ENCODE measurements at places on chromosomes 16 and 17.
A peak's percentile ranks its signal among the peaks of the same experiment; 100 is the strongest.

DNA sequence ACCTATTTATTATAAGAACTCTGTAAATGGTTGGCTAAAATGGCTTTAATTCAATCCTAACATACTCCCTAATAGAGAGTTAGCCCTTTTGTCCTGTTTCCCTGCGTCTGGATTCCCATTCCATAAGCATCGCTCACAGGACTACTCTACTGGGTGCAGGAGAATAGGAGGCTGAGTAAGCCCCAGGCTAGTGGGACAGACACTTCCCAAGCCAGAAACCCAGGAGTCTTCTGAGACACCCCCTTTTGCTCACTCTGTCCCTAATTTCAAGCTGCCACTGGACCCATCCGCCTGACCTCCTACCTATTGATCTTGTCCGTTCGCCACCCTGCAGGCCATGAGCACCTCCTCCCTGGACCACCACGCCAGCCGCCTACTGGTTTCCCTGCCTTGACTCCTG is 16.7 kb upstream of the TOB1 start:
- peak; percentile 37 for DNase-seq

- DNase-seq = peak; percentile 7
Observed at GRCh38 chr17:43803758-43804157, 23.5 kb downstream of the CFAP97D1 start.

DNA sequence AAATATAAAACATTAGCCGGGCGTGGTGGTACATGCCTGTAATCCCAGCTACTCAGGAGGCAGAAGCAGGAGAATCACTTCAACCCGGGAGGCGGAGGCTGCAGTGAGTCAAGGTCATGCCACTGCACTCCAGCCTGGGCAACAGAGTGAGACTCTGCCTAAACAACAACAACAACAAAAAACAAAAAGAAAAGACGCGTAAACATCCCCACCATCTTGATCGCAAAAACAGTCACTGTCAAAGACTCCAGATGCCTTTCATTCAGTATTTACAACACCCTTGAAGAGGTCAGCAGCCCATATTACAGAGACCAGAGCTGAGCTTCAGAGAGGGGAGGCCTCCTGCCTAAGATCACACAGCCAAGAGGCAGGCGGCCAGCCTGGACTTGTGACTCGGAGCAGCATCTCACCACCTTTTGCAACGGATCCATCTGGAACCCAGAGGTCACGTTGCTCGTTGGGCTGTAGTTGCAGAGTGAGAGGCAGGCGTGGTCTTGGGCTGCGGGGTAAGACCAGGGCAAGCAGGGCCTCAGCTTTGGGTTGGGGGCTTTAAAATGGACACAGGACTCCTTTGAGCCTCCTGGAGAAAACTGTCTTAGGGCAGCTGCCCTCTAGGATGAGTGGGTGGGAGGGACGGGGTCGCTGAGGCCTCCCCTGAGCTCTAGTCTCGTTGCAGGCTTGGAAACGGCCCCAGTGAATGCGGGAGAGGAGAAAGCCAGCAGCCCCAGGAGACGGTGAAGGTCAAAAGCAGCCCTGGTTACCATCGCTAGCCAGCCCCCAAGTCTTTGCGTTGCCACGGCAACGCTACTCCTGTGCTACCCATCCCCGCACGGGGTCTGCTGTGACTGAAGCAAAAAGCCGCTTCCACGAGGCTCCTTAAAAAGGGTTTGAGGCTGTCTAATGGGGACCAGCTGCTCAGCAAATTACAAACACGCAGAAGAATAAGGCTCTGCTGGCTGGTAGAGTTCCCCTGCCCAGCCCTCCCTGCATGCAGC is 26.1 kb downstream of the LGALS3BP start:
- no peak for DNase-seq

GRCh38 chr17:5784791-5785190 is 200.5 kb upstream of the NLRP1 start:
- no peak for DNase-seq

- DNase-seq = no peak
Observed at GRCh38 chr17:61392679-61393078, 7.0 kb upstream of the TBX2 start.

DNA sequence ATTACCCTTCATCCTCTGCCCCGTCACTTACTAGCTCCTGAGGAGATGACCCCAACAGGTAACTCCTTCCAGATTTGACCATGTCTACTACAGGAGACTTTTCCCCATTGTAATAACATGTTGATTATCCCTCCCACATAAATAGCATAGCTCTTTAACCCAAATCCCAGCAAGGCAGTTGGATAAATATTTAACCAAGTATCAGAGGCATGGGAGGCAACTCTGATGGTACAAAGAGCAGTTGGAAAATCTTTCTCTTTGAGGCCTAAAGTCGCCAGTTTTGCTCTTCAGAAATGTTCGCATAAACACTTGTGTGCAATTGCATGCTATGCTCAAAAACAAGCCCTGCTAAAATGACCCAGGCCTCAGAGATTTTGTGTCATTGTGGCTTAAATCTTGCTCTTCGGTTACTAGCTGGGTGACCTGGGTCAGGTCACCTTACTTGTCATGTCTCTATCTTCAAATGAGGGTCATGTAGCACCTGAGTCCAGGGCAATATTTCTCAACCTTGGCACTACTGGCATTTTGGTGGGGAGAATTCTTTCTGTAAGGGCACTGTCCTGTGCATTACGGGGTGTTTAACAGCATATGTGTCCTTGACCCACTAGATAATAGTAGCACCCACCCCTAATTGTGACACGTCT is 48.8 kb downstream of the HSD17B2 start:
- no peak for DNase-seq

DNA sequence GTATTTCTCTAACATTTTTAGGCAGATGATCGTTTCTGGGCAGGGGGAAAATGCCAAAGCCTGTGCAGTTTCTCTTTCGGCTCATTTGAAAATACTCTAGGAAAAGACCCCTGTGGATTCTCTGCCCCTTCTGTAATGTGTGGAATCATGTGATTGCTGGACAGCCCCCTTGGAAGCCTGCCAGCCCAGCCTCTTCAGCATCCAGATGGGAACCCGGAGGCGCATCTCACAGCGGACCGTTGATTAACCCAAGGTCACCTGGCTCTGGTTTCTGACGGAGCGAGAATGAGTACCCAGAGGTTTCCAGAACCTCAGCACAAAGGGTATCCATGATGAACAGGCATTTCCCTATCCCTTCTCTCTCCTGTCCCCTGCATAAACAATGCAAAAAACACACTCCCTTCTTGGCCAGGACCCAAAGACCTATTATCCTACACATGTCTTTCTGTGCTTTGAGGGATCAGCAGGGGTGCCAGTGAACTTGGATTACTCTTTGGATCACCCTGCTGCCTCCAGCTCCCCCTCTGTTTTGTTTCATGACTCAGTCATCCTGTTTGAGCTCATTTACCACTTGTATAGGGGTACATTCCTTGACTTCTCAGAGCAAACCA is 957.1 kb upstream of the RBFOX1 start:
- DNase-seq = no peak

DNA sequence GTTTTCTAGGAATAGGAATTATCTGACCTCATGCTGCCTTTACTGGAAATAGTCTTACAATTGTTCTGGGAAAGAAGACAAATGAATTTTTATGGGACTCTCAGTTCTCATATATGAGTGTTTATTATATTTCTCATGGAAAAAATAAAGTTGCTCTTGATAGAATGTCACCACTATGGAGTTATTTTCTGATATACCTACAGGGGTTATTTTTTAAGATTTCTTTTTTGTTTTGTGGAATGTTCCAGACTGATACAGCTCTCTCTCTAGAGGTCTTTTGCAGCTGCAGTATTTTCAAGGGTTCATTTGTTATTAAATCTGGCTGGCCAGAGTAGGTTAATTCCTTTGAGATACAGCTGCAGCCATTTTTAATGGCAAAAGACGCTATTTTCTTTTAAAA is 100.7 kb downstream of the ABCA8 start:
- no peak for DNase-seq

- DNase-seq = no peak
Observed at GRCh38 chr16:68629351-68629910, 15.7 kb upstream of the CDH3 start.

DNA sequence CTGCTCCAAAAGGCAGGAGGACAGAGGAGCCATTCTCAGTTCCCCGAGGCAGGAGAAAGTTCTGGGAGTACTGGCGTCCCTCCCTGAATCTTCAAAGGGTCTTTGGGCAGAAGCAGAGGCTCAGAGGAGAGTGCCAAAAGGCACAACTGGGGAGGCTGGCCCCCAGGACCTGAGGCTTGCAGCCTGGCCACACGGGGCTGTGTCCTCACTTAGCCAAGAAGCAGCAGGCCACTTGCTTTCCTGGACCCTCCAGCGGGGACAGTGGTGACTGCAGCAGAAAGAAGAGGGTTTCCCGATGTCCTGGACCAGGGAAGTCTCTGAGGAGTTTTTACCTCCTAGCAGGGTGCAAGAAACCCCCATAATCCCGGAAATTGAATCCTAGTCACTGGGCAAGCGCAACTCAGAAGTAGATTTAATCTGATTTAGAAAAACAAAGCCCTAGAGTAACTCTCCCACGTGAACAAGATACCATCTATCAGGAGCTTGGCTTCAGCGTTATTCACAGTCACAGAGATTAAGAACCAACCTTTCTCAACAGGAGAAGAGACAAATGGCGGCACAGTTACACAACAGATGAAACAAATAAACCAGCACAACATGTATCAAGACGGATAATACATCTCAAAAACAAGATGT is 25.5 kb upstream of the BCO1 start:
- DNase-seq = no peak

GRCh38 chr17:7875804-7876370 is 12.7 kb upstream of the CHD3 start:
- no peak for DNase-seq

DNA sequence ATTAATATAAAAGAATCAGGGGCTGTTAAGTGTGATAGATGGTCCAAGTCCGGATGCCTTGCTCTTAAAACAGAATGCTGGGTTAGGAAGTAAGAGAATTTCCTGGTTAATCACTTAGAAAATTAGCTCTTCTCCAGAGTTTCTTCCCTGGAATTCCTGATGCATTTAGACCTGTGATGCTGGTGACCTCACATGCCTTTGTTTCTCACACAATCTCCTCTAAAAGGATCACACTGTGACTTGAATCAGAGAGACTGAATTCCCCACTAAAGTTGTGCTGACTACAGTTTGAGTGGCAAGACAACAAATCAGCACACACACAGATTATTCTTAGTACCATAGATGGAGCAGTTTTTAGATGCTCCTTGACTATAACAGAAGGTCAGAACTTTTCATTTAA is 4.4 kb upstream of the RNF43 start:
- no peak for DNase-seq

DNA sequence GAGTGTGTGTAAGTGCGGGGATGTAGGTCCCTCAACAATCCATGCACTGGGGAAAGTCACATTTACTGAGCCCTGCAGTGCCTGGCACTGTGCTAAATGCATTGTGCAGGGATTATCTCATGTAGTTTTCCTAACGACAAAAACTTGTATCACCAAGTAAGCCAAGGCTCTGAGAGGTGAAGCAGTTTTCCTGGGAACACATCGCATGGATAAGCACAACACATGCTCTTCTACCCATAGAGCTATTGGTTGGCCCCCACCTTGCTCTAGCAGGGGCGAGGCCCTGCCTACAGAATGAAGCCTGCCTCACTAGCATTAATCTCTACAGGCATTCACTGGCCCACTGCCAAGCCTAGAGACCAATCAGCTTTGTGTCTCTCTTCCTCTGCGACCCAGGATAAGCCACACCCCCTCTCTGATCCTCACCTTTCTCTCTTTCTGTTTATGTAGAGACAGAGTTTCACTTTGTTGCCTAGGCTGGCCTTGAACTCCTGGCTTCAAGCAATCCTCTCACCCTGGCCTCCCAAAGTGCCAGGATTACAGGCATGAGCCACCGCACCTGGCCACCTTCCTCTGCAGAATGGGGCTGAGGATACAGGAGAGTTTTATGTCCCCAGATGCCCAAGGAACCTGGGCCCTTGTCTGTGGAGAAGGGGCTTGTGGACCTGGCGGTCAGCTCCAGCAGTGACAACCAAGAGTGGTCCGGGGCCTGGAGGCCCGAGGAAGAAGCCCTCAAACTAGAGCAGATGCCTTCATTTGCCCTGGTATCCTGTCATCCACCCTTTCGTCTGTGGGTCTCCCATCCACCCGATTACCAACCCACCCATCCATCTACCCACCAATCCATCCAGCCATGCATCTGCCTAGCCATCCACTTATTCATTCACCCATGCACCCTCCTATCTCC is 12.8 kb downstream of the CDH16 start:
- DNase-seq = no peak

GRCh38 chr17:29581583-29582253 is 7.7 kb downstream of the GIT1 start:
- DNase-seq = no peak

DNA sequence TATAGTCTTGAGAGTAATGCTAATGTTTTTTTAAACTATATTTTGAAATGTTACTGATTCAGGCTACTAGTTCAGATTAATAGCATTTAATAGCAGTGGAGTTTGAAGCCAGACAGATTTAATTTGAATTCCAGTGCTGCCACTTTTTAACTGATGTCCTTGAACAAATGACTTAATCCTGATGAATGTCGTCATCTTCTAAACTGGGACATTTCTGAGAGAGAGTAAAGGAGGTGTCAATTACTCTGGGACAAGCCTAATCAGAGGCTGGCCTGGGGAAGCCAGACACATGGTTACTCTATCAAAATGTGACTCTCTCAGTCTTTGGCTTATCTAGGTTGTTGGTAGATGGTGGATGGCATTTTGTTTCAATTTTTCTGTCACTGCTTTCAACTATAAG is 246.7 kb downstream of the HS3ST3A1 start:
- DNase-seq = no peak

DNA sequence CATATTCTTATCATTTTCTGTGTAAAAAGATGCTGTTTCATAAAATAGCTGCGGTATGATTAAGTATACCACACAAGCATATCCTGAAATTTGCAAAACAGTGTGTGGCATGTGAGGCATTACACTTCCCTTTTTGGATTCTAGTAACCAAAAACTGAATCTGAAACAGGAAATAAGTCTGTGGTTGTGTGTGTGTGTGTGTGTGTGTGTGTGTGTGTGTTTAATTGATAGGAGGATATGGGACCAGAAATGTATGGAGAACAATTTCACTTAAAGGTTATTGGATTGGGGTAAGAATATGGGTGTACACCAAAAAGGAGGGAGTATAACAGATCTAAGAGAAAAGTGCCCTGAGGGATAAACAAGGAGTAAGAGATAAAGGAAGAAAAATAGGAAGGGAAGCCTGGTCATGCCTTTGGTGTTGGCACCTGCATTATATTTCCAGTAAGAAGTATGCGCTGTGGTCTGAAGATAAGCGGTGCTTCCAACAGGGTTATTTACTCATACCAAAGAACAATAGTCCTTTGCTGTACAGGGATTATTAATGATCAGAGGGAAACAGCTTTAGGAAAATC is 4.0 kb downstream of the LYRM1 start:
- DNase-seq = peak; percentile 86

- no peak for DNase-seq
Observed at GRCh38 chr16:58481931-58482330, 18.0 kb upstream of the NDRG4 start.

- peak; percentile 31 for DNase-seq
Observed at GRCh38 chr17:73194514-73195222, 1.8 kb downstream of the COG1 start.

- no peak for DNase-seq
Observed at GRCh38 chr17:83073389-83074063, 5.9 kb upstream of the METRNL start.

GRCh38 chr17:33750943-33751701 is 458.0 kb upstream of the ASIC2 start:
- DNase-seq = peak; percentile 70
